Kidney epithelial cell (primary cell): ENCODE measurements at places on chromosomes 6 and 20.

DNA sequence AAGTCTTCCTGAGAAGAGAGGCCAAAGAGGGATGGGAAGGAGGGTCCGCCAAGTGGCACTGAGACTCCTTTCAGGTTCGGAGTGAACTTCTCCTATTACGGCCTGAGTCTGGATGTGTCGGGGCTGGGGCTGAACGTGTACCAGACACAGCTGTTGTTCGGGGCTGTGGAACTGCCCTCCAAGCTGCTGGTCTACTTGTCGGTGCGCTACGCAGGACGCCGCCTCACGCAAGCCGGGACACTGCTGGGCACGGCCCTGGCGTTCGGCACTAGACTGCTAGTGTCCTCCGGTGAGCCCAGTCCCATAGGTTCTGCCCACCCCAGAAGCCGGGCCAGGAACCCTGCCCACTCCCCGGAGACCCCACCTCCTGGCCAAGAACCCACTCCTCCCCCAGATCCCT is 4.1 kb downstream of the SLC22A7 start:
- no peak for DNase-seq

- no peak for DNase-seq
These were observed 83.5 kb downstream of the TTLL2 start for GRCh38 chr6:167408235-167408869.

- no peak for DNase-seq
These were observed 368.4 kb upstream of the MAN1A1 start for GRCh38 chr6:119717942-119718341.

DNA sequence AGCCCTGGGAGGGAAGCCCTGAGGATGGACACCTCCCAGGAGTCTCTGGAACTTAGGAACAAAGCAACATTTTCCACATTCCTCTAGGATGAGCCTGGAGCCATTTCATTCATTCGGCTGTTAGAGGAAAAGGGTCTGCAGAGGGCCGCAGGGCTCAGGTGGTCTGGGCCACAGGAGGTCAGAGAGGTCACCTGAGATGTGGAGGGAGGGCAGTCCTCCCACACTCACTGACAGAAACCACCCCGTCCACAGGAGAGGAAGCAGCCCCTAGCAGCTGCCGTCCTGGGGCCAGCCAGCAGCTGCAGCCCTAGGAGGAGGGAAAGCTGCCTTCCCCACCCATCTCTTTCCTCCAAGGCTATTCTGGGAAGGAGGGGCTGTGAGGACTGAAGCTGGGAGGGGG is 207.0 kb downstream of the CDC5L start:
- no peak for DNase-seq

- DNase-seq = no peak
These were observed 168.6 kb downstream of the CD83 start for GRCh38 chr6:14286144-14286543.

DNA sequence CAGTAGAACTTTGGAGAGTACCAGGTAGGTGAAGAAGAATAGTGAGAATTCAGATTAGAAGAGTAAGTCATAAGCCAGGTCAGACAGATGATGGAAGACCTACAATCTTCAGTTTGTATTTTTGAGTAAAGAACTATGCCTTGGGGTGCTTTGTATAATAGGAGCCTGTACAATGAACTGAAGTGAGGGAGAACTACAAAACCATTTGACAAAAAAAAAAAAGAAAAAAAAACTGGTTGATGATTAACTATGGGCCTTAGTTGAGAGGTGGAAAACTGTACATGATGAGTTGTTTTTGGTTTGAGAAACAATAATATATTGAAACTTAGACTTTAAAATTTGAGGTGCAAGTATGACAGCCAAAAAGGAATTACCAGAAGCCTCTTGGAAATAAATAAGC is 25.7 kb downstream of the VTA1 start:
- no peak for DNase-seq

DNA sequence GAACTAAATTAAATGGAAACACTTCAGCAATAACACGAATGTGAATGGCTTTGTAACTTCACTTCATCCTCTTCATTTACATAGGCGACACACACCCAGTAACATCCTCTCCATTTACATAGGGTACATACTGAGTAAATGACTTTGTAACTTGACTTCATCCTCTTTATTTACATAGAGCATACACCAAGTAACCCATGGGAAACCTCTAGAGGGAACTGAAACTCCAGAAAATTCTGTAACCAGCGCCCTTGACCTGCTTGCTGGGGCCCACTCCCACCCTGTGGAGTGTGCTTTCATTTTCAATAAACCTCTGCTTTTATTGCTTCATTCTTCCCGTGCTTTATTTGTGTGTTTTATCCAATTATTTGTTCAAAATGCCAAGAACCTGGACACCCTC is 81.6 kb upstream of the OPRM1 start:
- DNase-seq = no peak

- DNase-seq = no peak
These were observed 306.3 kb downstream of the LAMA2 start for GRCh38 chr6:129189266-129189665.

DNA sequence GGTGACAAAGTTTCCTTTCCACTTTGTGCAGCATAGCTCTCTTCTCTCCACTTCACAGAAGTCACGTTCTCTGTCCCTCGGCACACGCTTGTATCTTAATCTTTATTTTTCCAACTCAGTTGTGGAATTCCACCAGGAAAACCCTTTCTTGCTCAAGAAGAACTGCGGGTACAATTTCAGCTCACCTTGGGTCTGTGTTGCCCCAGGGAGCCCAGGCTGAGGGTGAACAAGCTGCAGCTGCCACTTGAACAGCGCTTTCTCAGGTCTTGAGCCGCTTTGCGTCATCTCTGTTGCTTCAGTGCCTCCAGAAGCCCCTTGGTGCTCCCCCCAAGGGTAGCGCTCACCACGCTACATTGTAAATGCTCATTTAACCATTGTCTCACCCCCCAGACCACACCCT is 229.2 kb upstream of the TAB2 start:
- no peak for DNase-seq

GRCh38 chr6:123159861-123160260 is 163.8 kb downstream of the CLVS2 start:
- DNase-seq = no peak

- DNase-seq = no peak
These were observed 100.6 kb downstream of the PCSK2 start for GRCh38 chr20:17327185-17328148.

GRCh38 chr20:18412221-18412901 is 54.5 kb downstream of the DZANK1 start:
- DNase-seq = no peak

- no peak for DNase-seq
These were observed 608 bp upstream of the EIF2S2 start for GRCh38 chr20:34112600-34113101.

- DNase-seq = no peak
These were observed 86.2 kb downstream of the LAMP5 start for GRCh38 chr20:9600562-9600961.
